ENCODE measurements at places on chromosomes 5 and 9. TPM values are rescaled to one million over a fixed set of nuclear protein-coding genes. Genes with fewer than 3 reads are reported as not detected.
A peak's percentile ranks its signal among the peaks of the same experiment; 100 is the strongest.

FUT7 gene
- 9.9 TPM for total RNA-seq

EGR1 gene
- 21.0 TPM for total RNA-seq

IL7R gene
- 271 TPM for total RNA-seq

PCDH1 gene
- total RNA-seq: not detected

IFNA2 gene
- total RNA-seq: not detected

TLX3 gene
- not detected for total RNA-seq

MZB1 gene
- total RNA-seq: 48.1 TPM

SSNA1 gene
- 70.0 TPM for total RNA-seq

SYK gene
- total RNA-seq: not detected

DNA sequence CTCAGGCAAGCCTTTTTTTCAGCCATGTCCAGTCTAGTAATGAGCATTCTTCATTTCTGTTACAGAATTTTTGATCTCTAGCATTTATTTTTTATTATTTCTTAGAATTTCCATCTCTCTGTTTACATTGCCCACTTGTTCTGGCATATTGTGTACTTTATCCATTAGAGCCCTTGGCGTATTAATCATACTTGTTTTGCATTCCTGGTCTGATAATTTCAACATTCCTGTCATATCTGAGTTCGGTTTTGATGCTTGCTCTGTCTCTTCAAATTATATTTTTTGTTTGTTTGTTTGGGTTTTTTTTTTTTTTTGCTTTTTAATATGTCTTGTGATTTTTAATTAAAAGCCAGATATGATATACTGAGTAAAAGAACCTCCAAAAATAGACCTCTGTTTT, 23.0 kb upstream of the JAK2 start:
- H3K27ac ChIP-seq: no peak overlapping the region
- no peak for DNase-seq
- no peak overlapping the region for H3K4me3 ChIP-seq
- H3K4me1 ChIP-seq: peaks cover 18% of the 10 kb centered on the region
- peaks cover 8% of the 10 kb centered on the region for H3K36me3 ChIP-seq

GRCh38 chr5:3996707-3997336, 401.2 kb downstream of the IRX1 start:
- DNase-seq: no peak
- H3K27me3 ChIP-seq: no peaks in the 10 kb centered on the region
- no peaks in the 10 kb centered on the region for H3K36me3 ChIP-seq
- H3K4me3 ChIP-seq: no peak overlapping the region

DNA sequence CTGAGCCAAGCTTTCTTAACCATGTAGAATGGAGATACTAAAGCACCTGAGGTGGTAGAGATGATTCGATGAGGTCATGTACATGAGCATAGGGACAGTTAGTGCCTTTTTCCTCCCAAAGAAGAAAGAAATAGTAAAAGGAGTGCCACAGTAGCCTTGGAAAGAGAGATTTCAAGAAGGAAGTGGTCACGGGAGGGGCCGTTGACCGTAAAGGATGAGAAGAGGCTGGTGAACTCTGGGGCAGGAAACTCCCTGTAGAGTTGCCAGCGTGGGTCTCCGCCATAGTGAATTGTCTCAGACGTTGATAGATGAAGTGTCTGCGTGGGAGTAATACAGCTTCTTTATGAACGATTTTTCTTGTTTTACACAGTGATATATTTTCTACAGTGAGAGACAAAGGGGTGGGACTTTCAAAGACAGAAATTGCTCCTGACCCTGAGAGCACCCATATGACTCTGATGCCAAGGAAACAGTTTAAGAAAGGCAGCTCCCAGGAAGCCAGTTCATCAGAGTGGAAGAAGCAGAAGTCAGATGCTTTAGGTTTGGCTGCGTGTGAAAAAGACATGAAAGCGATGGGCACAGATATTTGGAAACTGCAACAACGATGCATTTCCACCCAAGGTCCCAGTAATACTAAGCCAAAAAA, 41.3 kb downstream of the UGCG start:
- H3K4me1 ChIP-seq: peaks cover 23% of the 10 kb centered on the region
- no peaks in the 10 kb centered on the region for H3K27me3 ChIP-seq
- peak overlapping the region; percentile 75 for H3K27ac ChIP-seq
- peak; percentile 57 for DNase-seq

- H3K27ac ChIP-seq: no peak overlapping the region
- no peaks in the 10 kb centered on the region for H3K27me3 ChIP-seq
- no peaks in the 10 kb centered on the region for H3K36me3 ChIP-seq
- DNase-seq: no peak
Measured at GRCh38 chr9:116975126-116975525, 288.0 kb downstream of the TRIM32 start.

DNA sequence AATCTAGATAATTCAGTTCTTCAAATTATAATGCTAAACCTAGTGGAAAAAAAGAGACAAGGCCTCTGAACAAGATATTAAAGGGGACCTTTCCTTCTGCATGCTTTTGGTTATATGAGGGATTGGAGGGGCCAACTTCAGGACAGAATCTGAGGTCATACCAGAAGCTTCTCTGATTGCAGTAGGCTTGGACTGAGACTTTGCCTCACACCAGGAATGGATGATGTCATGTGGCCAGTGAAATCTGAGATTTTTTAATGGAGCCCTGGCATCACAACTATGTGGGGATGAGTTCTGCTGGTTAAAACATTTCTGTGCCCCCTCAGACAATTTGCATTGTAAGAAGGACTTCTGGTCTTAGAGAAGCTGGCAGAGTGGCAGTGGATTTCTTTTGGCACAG, 88.6 kb downstream of the ANGPTL2 start:
- no peaks in the 10 kb centered on the region for H3K27me3 ChIP-seq
- no peaks in the 10 kb centered on the region for H3K36me3 ChIP-seq
- H3K4me3 ChIP-seq: no peak overlapping the region
- H3K27ac ChIP-seq: no peak overlapping the region

GRCh38 chr5:43232943-43233833, 41.2 kb downstream of the NIM1K start:
- H3K4me1 ChIP-seq: peaks cover 5% of the 10 kb centered on the region
- no peak for DNase-seq
- peaks cover 2% of the 10 kb centered on the region for H3K27me3 ChIP-seq
- H3K27ac ChIP-seq: no peak overlapping the region
- H3K36me3 ChIP-seq: no peaks in the 10 kb centered on the region

GRCh38 chr9:98043915-98044314, 12.6 kb upstream of the NANS start:
- peaks cover 51% of the 10 kb centered on the region for H3K4me1 ChIP-seq
- DNase-seq: no peak
- H3K27me3 ChIP-seq: peaks cover 11% of the 10 kb centered on the region
- no peak overlapping the region for H3K4me3 ChIP-seq
- no peak overlapping the region for H3K27ac ChIP-seq

GRCh38 chr9:134325813-134326723, at the start of gene RXRA:
TSS of gene RXRA (plus strand) at chr9:134326455. CDS start at chr9:134326632, 177 bp downstream.
- peak within 1 kb of the TSS; percentile 52 for H3K4me3 ChIP-seq
- DNase-seq: peak; percentile 35
- H3K27me3 ChIP-seq: peaks cover 38% of the 10 kb centered on the region
- no peaks in the 10 kb centered on the region for H3K36me3 ChIP-seq
- H3K4me1 ChIP-seq: peaks cover 9% of the 10 kb centered on the region

DNA sequence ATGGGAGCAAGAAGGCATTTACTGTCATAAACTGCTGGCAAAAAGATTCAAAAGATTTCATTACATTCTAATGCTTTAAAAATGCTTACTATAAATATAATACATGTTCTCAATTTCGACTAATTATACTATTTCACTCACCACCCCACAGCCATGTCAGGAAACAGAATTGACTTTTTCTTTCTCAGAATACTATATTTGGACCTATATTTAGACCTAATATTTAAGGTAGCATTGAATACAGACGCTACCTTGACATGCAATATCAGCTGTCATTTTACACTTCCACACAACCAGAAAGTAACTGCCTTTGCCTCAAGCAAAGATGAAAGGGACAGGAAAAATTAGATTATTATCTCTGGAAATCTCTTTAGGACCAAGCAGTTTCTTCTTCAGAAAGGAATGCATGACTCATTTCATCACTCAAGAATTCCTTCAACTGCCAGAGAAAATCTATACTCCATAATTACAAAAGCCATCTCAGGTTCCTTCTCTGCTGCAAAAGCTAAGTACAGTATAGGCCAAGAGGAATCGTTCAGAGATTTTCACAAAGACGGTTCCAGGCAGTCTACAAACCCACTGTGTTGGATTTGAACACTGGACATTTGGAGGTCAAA, 11.8 kb upstream of the UBE2QL1 start:
- DNase-seq: no peak
- H3K36me3 ChIP-seq: no peaks in the 10 kb centered on the region
- peaks cover 16% of the 10 kb centered on the region for H3K27me3 ChIP-seq
- no peak overlapping the region for H3K27ac ChIP-seq
- H3K4me3 ChIP-seq: no peak overlapping the region
- H3K4me1 ChIP-seq: no peaks in the 10 kb centered on the region

DNA sequence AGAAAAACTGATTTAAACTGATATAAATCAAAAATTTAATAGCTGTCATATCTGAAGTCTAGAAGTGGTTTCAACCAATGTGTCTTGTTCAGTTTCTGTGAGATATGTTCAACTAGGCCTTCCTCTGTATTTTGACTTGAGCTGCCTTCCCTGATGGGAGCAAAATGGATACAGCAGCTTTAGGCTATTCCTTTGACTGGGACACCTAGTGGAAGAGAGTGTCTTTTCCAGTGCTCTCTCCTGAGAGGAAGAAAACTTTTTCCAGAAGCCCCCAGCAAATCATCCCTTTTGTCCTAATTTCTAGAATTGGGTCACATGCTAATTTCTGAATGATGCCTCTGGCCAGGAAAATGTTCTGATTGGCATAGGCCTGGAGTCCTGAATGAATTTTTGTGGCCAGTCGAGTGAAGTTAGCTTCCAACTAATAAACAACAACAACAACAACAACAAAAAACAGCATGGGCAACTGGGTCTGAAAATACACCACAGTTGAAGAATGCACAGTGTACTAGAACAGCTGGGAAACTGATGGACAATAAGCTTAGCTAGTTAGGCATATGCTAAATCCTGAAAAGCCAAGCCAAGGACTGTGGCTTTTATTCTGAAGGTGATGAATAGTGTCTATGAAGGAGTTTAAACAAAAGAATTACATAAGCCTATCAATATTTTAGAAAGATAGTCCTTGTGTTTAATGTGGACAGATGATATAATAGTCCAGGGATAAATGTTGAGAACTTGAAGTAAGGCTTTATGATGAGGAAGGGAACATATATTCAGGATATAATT, 125.7 kb downstream of the FBN2 start:
- H3K4me3 ChIP-seq: no peak overlapping the region
- H3K4me1 ChIP-seq: no peaks in the 10 kb centered on the region
- no peaks in the 10 kb centered on the region for H3K27me3 ChIP-seq
- H3K36me3 ChIP-seq: no peaks in the 10 kb centered on the region
- H3K27ac ChIP-seq: no peak overlapping the region

DNA sequence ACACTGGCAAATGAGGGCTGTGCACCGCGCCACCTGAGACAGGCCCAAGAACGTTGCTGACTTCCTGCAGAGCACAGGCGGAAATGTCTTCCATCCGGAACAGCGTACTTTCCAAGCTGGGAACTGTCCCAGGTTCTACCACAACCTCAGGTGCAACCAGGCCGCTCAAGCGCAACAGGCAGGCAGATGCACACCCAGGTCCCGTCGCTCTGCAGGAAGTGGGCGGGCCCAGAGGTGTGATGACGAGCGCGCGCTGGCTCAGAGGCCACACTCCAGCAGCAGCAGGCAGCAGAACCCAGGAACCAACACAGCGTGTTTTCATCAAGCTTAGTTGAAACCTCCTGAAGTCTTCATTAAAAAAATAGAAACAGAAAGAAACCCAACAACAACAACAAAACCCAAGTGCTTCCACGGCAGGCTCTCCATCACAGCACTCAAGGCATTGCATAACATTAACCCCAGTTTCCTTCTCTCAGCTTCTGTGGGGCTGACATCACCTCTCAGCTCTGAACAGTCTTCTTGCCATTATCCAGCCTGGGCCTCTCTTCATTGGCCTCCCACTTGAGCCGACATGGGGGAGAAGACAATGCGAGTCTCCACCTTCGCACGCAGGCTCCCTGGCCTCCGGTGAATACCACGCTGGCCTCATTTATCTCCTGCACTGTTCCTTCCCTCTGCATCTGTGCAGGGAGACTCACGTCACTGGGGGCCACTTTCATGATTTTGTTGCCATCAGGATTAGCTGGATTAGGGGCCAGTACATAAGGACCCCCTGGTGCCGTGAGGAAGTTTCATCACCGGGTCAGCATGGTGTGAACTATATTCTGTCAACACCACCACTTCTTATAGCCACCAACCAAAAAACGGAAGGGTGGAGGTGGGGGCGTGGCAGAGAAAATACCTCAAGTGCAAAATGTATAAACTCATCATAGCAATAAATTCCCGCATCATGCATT, 22.1 kb downstream of the PTCH1 start:
- peak overlapping the region; percentile 98 for H3K27ac ChIP-seq
- DNase-seq: peak; percentile 88
- peaks cover 5% of the 10 kb centered on the region for H3K36me3 ChIP-seq

DNA sequence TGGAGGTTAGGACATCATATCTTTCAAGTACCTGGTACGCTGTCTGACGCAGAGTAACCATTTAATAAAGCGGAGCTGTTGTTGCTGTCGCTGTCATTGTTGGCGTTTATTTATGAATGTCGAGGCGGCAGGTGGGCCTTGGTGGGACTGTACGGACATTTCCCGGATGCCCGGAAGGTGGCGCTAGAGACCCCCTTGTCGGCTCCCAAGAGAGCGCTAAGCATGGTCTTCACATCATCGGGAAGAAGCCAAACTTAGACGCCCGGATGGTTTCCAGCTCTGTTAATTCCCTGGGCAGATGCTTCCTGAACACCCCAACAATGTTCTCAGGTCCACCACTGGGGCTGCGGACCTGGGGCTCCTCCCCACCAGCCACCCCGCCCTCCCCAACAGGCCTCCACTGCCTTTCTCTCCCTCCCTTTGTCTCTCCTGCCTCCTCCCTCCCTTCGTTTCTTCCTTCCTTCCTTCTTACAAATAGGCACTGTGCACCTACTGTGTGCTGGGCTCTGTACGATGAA, 54.1 kb downstream of the DUSP1 start:
- no peaks in the 10 kb centered on the region for H3K36me3 ChIP-seq
- DNase-seq: peak; percentile 79
- H3K27ac ChIP-seq: no peak overlapping the region

GRCh38 chr9:69339620-69340019, 14.6 kb downstream of the ENTREP1 start:
- peaks cover 13% of the 10 kb centered on the region for H3K27me3 ChIP-seq
- DNase-seq: no peak
- H3K36me3 ChIP-seq: no peaks in the 10 kb centered on the region
- H3K4me1 ChIP-seq: no peaks in the 10 kb centered on the region

DNA sequence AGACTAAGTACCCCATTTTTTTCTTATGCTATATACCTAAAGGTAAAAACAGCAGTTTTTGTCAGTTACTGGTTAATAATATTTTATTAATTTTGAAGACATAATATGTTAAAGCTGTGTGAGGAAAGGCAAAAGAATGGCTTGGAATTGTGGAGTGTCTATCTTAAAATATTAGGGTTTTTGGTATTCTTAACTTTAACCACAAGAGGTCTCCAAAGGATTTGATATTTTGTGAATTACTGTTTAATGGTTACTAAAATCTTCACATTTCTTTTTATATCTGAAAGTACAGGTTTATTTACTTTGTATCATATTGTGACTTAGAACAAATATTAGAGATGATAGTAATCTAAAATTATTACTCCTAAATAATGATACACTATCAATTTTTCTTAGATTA, 32.0 kb upstream of the DHFR start:
- no peak for DNase-seq
- H3K27ac ChIP-seq: no peak overlapping the region
- peaks cover 17% of the 10 kb centered on the region for H3K4me1 ChIP-seq
- H3K36me3 ChIP-seq: peaks cover 37% of the 10 kb centered on the region
